ENCODE measurements at places on chromosomes 12 and 14.
A peak's percentile ranks its signal among the peaks of the same experiment; 100 is the strongest.

DNA sequence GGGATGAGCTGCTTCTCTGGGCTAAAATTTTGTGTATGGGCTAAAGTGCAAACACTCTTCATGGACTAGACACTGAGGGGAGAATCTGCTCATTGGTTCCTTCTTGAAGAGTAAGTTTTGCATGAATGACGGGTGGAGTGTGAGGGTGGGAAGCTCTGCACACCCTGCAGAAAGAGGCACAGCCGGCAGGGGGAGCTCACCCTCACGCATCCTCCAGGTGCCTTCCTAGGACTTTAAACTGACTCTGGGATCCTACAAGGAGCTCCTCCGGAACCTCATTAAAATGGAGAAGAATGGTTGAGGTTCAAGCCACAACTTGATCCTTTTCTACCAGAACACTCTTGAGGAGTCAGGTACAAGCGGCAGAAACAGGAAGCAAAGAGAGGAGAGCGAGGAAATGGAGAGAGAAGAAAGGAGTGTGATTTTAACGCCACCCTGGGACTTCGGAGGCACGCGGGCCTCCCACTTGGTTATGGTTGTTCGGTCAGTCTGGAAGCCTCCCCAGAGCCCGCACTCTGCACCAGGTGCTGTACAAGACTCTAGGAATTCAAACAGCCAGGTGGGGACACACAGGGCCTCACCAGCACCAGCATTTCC lies 87.5 kb downstream of the SETD3 start:
- peak; percentile 37 for DNase-seq

- DNase-seq: no peak
Measured at GRCh38 chr12:33205981-33206380, 233.6 kb downstream of the SYT10 start.

- DNase-seq: no peak
Measured at GRCh38 chr12:130965668-130966067, 12.0 kb downstream of the ADGRD1 start.

GRCh38 chr12:40672741-40673271 lies 19.4 kb upstream of the CNTN1 start:
- no peak for DNase-seq

GRCh38 chr14:37443461-37443860 lies 151.6 kb downstream of the FOXA1 start:
- no peak for DNase-seq

GRCh38 chr14:74599321-74599761 lies 12.7 kb downstream of the LTBP2 start:
- no peak for DNase-seq

GRCh38 chr14:30603402-30603801 lies 18.7 kb upstream of the SCFD1 start:
- no peak for DNase-seq

Data from Kasumi-1 (cell line).